ENCODE measurements at places on chromosomes 13 and 19. TPM values are rescaled to one million over a fixed set of nuclear protein-coding genes. Genes with fewer than 3 reads are reported as not detected.

DNA sequence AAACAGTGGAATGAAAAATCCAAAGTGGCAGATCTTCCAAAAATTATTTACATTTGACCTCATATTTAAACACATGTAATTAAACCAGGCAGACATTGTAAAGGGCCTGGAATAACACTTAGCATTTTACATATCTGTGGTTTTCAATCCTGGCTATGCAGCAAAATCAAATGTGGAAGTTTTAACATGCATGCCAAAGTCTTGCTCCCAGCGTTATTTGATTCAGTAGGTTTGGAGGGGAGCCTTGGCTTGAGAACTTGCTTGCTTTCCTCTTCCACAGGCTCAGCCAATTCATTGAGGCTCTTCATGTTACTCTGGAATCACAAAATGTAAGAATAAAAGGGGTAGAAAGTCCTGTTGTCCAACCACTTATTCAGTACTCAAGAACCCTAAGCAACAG lies 42.5 kb upstream of the INTS6 start:
- no peak for DNase-seq
- no peak overlapping the region for H3K4me3 ChIP-seq
- H3K36me3 ChIP-seq = no peaks in the 10 kb centered on the region
- no peaks in the 10 kb centered on the region for H3K27me3 ChIP-seq
- H3K27ac ChIP-seq = no peak overlapping the region

DNA sequence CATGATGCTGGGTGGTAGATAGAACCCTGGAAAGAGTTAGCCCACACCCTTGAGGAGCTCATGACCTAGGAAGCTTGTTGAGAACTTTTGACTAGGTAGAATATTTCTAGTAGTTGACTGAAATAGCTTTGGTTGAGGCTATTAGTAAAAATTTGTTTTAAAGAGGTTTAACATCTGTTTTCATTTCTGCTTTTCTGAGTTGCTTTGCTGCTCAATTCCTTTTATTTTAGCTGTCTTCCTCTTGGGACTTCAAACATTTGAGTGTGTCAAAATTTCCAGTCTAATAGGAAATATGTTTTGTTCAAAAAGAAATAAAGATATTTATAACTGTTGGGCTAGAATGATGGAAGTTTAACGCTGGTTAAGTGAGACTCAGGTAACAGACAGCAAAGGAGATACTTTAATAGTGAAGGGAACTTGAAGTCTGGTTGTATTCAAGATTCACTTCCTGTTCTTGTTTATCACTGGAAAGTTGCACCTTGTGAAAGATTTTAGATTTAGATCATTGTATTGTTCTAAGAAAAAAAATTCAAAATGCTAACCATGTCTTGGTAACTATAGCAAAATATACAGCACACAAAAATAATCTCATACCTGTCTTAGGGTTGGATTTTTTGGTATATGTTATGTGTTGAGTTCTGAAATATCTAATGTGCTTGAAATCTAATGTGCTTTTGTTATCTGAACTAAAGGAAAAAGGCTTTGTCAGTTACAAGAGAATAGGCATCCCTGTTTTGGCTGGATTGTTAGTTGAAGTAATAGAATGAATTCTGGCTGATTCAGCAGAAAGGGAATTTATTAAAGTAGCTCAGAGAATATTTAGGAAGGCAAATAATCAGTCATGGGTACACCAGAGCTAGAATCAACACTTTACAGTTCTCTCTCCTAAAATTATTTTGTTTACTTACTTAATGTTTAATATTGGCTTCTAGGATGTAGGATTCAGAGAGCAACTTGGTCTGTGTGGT lies 24.4 kb upstream of the GPR18 start:
- H3K36me3 ChIP-seq = peaks cover 8% of the 10 kb centered on the region
- peaks cover 6% of the 10 kb centered on the region for H3K4me1 ChIP-seq
- peak overlapping the region; percentile 60 for H3K27ac ChIP-seq
- no peaks in the 10 kb centered on the region for H3K27me3 ChIP-seq
- no peak for DNase-seq
- H3K4me3 ChIP-seq = no peak overlapping the region

DNA sequence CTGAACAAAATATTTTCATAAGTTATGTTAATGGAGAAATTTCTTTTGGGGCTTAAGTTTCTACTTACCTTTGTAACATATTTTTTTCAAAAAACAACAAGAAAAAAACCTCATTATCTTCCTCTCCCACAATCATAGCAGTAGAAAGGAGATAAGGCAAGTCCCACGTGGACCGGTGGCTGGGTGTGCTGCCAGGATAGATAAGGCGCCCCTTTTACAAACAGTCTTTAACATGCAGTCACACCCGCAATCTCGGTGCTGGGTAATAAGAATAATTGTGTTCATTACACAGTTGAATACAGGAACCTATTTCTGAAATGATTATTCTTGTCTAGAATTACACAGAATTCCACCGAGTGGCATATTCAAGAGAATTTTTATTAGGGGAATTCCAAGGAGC lies 1202.3 kb downstream of the UQCRFS1 start:
- no peak overlapping the region for H3K27ac ChIP-seq
- H3K4me1 ChIP-seq = no peaks in the 10 kb centered on the region
- DNase-seq = no peak
- no peak overlapping the region for H3K4me3 ChIP-seq
- H3K27me3 ChIP-seq = no peaks in the 10 kb centered on the region

DNA sequence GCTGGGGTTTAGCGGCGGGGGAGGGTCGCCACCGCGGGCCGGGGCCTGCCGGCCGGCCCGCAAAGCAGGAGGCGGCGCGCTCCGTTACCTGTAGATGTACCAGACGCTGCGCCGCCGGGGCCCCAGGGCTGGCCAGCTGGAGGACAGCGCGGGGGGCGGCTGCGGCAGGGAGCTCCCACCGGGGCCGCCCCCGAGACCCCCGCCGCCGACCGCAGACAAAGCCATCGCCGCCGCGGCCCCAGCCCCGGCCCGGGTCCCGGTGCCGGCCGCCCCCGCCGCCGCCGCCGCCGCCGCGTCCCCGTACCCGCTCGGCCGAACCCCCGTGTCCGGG lies 24.8 kb downstream of the SHANK1 start:
- no peak overlapping the region for H3K27ac ChIP-seq
- H3K36me3 ChIP-seq = no peaks in the 10 kb centered on the region
- H3K27me3 ChIP-seq = peaks cover 19% of the 10 kb centered on the region
- no peak for DNase-seq
- no peak overlapping the region for H3K4me3 ChIP-seq
- H3K4me1 ChIP-seq = no peaks in the 10 kb centered on the region

The C19orf38 gene
- 0.15 TPM for polyA plus RNA-seq

The BCAM gene
- 9.7 TPM for polyA plus RNA-seq

The PLIN4 gene
- 0.10 TPM for polyA plus RNA-seq
